ENCODE measurements at places on chromosomes 4 and X. TPM values are rescaled to one million over a fixed set of nuclear protein-coding genes. Genes with fewer than 3 reads are reported as not detected.
A peak's percentile ranks its signal among the peaks of the same experiment; 100 is the strongest.

GRCh38 chr4:141247430-141247780 is 26.7 kb downstream of the ZNF330 start:
- DNase-seq: no peak

DNA sequence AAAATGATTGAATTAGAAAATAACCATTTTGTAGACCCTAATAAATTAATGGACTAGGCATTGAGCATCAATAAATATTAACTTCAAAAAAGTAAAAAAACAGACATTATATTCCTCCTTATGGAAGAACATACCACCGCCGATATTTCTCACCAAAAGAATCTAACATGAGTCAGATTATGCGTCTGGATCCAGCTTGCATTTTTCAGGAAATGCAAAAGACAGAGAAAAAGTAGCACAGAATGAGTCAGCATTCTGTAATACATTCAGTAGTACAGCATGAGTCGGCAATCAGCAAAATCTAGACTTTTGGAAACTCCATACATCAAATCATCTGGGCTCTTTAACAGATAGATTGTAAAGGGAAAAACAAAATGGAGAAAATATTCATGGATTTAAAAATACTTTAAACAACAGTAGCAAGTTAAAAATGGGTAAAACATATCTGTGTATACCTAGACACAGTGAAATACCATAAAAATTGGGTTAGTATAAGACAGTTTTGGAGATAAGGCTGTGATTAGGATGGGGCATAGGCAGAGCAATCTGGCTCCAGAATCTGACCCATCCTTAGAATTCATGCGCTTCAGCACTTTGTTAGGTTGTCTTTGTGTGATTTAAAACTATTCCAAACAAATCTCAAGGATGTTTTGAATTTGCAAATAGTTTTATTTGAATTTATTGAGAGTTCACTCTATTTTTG is 633.0 kb upstream of the FAM241A start:
- no peak for DNase-seq

DNA sequence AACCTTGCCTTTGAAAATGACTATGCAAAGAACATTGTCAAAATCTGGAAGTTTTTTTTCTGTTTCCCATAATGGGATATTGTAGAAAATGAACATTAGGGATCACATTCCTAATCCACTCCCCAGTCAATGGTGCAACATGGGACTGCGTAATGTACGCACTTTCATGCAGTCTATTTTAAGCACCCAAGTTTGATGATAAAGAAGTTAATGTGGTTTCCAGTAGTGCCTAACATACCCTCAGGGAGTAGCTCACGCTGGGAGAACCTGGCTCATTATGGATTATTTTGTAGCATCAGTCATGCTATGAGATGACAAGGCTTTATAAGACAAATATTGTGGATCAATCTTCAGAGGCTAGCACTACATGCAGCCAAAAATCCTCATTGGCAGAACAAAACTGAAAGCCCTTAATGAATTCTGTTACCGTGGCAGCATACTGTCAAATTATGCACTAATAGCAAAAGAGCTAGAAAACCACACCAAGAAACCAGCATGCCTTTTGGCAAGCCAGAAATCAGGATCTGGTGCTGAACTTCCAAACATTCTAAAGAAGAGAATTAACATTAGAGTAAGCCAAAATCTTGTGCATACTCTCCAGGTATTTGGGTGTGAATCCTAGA is 1392.8 kb upstream of the TENM3 start:
- no peak for DNase-seq

DNA sequence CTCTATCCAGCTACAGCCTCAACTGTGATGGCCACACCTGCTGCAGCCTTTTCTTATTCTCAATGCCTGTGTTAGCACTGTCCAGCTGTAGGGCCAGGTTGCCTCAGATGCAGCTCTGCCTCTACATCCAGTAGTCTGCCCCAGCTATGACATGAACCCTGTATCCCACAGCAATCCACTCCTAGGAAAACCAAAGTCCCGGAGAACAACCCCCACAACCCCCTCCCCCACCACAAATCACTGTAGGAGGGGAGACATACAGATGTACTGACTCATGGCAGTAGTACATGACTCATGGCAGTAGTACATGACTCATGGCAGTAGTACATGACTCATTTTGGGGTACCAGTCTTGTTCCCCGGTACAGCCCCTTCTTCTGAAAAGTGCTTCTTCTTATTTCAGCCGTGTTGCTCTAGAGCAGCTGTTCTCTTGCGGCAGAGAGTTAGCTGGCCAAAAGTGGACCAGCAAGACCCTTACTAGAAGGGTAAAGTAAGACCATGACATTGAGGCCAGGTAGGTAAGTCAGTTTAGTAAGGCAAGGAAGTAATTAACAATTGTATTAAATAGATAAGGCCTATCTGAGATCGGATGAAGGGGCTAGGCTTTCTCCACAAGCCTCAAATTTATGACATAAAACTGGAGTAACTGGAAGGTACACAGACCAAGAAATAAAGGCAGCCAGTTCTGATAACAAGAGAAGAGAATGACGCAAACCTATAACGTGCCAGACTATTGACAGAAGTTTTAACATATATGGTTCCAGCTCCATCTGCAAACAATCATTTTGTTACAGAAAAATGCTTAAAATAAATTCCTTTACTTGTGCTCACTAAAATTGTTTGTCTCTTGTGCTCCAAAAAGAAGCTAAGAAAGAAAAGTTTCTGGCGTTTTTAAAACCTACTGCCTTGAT is 221.4 kb downstream of the TACR3 start:
- no peak for DNase-seq

DNA sequence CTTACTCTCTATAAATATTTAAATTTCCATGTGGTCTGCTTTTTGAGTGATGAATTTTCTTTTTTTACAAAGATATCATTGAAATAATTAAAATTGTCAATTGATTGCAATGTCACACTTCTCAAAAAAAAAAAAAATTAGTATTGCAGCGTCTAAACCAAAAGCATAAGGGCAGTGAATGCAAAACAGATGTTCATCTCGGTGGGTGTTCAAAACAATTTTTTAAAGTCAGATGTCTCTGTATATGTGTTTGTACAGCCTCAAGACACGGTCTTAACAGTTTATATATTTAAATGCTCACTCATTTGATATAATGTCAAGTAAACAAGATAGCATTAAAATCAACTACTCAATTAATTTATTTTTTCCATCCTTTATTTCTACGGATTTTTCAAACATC is 52.3 kb downstream of the PALLD start:
- DNase-seq: no peak

- no peak for DNase-seq
Observed at GRCh38 chr4:52837716-52838558, 24.2 kb upstream of the RASL11B start.

DNA sequence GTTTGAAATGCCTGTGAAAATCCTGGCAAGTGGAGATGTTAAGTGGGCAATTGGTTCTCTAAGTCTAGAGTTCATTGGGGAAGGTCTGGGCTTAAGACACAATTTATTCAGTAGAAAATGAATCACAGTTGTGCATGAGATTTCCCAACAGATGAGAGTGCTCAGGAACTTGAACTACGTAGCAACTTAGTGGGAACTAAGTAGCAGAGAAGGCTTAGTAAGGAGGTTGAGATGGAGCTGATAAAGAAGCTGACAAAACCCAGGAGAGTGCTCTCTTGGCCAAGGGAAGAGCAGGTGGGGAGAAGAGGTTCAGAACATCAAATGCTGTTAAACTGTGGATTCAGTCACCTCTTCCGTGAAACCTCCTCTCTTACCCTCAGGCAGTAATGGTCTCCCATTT is 33.0 kb downstream of the AFF1 start:
- DNase-seq: no peak

DNA sequence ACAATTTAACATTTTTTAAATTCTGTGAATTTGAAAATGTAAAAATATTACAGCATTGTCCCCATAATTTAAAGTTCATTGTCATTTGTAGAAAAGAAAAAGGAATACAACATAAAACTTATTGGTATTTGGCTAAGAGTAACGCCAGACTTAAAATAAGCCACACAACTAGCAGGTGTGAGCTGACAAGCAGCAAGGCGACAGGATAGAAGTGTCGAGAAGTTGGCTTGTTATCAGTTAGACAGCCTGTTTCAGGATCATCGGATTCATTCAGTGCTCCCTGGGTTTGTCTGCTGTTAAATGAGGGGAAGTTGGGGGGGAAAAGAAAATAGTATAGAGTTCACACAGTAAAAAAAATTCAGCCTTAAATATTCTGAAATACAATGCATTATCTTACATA is 393.6 kb downstream of the IL15 start:
- no peak for DNase-seq

DNA sequence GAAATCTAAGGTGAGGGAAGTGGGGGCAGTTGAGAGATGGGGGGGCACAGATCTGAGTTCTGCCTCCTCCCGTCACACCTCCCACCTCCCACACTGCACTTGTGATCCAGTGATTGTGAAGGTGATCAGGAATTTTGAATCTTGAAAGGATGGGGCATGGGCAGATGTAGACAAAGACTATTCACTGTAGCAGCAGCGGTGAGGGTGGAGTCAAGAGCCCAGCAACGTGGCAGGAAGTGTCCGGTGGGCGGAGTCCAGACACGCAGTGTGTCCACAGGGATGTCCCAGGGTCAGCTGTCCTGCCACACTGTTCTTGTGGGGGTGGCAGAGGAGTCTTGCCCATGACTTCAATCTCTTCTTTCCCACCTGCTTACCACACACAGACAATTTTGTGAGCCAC is 330.5 kb upstream of the GALNT7 start:
- DNase-seq: no peak

DNA sequence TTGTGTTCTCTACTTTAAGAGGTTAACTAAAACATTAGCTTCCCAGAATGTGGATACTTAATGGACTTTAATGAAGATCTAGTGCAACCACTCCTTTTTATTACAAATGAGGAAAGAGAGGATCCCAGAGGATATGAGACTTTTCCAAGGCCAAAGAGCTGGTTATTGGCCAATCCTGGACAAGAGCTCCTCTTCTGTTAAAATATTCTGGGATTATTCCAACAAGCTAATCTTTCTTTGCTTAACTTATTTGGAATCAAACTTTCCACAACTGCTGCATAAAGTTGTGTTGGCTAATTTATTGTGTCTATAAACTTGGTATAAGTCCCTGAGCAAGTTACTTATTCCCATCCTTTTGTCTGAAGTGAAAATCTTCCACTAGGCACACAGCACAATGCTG is 174.2 kb upstream of the HCCS start:
- DNase-seq: no peak

- DNase-seq: no peak
Observed at GRCh38 chr4:165516281-165516833, 137.5 kb downstream of the CPE start.

- DNase-seq: no peak
Observed at GRCh38 chr4:16261313-16261878, 35.1 kb upstream of the TAPT1 start.

DNA sequence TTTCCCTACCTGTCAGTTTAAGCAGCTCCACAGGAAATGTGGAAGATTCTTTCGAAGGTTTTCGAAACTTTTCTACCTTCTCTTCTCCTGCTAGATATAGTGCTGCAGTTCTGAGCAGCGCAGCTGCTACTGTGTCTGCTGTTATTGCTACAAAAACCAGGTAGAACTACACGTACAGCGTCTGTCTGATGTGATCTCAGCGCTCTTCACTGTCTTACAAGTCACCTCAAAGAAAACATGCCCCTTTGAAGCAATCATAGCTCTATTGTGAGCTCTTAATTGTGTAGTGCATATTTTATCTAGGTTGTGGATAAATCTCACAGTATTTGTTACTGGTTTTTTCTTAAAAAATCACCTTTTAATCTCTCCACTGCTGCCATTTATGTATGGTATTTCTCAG is 147.6 kb upstream of the BMPR1B start:
- no peak for DNase-seq

- no peak for DNase-seq
Observed at GRCh38 chr4:153023139-153023538, 87.0 kb downstream of the FHDC1 start.

- no peak for DNase-seq
Observed at GRCh38 chr4:187236209-187236890, 512.7 kb upstream of the FAT1 start.

DNA sequence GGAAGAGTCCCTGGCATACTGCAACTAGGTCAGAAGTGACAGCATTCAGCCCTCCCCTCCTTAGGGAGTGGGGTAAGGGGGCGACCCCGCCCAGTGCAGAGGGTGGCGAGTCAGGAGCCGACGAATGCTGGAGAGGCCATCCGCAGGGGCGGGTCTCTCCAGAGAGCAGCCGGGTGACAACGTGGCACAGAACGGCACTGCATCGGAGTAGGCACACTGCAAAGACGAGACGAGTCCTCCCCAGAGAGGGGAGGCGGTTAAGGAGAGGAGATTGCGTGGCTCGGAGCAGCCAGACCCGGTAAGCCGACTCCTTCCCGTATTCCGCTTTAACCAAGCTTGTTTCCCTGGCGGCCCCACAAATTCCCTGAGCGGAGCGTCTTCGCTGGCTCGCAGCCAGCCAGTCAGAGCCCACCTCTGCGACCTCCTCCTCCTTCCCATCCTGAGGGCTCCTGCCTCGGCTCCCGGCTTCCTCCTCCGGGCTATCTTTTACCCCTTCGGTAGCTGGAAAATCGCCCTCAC is 54.9 kb downstream of the LINC00632 start:
- DNase-seq: peak; percentile 12

DNA sequence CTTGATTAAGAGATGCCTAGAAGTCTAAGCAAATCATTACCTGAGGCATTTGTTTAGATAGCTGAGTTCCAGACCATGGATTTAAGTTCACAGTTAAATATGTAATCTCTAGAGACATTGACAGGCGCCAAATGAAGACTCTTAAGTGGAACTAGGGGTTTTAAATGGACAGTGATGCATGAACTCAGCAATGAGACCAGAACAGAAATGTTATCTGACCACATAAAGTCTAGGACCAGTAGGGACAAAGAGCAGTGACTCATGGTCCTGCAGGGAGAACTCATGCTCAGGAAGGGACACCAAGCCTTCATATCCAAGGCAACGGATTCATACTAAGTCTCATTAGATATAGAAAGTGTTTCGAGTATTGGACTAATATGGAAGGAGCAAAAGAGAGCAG is 152.3 kb downstream of the PPARGC1A start:
- no peak for DNase-seq

DNA sequence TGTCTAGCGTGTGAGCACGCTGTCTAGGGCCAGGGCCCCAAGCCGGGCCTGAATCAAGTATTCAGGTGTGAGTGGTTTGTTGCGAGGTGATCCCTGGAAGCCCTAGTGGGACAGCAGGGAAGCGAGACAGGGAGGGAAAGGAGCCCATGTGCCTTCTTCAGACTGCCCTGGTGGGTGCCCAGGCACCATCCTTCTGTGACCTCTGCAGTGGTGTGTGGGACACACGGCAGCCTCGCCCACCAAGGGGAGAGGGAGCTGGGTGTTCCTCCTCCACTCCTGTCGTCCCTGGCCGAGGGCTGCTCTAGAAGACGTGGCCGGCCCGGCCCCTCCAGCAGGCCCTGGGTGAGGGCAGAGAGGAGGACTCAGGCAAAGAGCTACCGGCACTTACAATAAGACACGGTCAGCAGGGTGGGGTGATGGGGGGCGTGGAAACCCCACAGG is 47.4 kb downstream of the HTRA3 start:
- no peak for DNase-seq

GRCh38 chrX:109974906-109975655 is 27.8 kb upstream of the TMEM164 start:
- no peak for DNase-seq

The PF4V1 gene
- total RNA-seq: not detected

The ARHGAP6 gene
- total RNA-seq: 17.2 TPM

The SH3BGRL gene
- 136 TPM for total RNA-seq

The PLAC1 gene
- total RNA-seq: not detected

The FGF5 gene
- 0.15 TPM for total RNA-seq

The ADH1C gene
- total RNA-seq: 3.6 TPM

The HSFX3 gene
- total RNA-seq: not detected

The SEC31A gene
- total RNA-seq: 174 TPM

The CCNB3 gene
- 0.48 TPM for total RNA-seq

The EPGN gene
- total RNA-seq: 0.61 TPM

The CSAG1 gene
- total RNA-seq: not detected

The SERPINA7 gene
- not detected for total RNA-seq
